ENCODE measurements at places on chromosomes 12 and 14.

DNA sequence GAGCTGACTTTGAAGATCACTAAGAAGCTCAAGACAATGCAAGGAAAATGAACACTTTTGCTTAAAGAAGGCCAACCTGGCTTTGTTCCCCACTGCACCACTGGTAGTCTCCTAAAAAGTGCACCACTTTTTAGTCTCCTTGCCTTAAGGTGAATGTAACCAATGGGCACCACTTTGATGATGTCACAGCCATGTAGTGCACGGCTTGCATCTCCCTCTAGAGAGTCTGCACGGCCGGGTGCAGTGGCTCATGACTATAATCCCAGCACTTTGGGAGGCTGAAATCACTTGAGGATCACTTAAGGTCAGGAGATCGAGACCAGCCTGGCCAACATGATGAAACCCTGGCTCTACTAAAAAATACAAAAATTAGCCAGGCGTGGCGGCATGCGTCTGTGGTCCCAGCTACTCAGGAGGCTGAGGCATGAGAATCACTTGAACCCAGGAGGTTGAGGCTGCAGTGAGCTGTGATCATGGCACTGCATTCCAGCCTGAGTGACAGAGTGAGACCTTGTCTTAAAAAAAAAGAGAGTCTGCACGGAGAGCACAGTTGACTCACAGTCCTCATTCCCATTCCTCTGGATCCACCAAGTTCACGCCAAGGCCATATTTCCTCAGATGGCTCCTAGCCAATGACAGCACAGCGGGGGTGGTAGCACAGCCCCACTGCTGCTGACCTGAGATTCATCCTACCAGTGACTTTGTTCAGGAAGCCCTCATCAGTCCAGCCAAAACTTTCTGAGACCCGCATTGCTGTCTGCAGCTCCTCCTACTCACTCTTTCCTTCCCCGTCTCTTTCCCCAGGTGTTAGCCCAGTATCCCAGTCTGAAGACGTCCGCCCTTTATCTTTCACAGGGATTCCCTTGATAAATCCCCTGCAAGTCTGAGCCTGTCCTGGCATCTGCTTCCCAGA lies 16.5 kb upstream of the IFT81 start:
- DNase-seq, result no peak

DNA sequence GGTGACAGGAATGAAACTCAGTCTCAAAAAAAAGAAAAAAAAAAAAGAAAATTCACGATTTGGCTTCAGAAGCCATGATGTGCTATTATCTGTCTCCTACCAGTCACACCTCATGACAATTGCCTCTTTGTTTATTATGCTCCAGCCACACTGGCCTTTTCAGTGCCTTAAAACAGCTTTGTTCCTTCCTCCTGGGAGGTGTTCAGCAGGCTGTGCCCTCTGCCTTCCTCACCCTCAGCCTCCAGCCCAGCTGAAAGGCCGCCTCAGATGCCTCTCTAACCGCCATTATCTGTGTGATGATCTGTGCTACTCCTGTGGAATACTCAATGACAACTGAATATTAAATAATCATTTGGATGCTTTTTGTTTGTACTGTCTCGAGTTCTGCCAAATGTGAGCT lies 8.6 kb upstream of the ARPC3 start:
- DNase-seq, result no peak

GRCh38 chr14:24785698-24786097 lies 151.7 kb upstream of the GZMB start:
- DNase-seq, result no peak

DNA sequence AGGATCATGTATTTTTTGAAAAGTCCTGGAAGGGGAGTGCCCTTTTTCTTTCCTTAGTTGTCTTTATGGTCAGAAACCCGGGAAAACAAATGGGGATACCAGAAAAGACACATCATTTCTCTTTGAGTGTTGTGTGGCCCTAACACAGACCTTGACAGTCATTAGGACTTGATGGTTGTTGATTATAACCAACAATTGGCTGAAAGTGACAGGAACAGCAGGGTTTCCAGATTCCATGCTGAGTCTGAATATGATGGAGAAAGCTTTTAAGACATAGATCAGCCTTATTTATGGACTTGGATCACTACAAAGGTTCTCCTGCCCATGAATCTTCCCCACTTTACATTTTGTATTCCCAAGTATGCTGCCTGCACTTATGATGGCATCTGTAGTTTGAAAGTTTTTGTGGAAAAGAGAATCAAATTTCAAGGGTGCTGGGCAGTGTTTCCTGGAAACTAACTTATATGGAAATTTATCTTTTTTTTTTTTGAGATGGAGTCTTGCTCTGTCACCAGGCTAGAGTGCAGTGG lies 30.4 kb downstream of the POLR3B start:
- DNase-seq, result no peak

- no peak for DNase-seq
Measured at GRCh38 chr12:92110083-92110640, 35.5 kb downstream of the BTG1 start.

DNA sequence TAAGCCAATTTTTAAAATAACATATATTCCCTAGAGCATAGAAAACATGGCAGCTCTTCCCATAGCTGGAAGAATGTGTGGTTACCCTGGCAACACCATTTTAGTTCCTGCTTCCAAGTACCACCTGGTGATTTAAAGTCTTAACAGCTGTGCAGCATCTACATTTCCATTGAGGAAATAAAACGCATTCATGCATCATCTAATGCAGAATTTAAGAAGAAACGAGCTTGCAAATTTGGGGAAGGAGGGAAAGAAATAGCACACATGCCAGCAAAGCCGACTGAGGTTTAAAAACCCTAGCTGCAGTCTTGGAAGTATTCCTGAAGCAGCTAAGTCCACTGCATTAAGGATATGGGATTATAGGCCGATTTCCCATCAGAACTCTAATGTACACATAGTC lies 22.8 kb upstream of the SLC38A2 start:
- no peak for DNase-seq

DNA sequence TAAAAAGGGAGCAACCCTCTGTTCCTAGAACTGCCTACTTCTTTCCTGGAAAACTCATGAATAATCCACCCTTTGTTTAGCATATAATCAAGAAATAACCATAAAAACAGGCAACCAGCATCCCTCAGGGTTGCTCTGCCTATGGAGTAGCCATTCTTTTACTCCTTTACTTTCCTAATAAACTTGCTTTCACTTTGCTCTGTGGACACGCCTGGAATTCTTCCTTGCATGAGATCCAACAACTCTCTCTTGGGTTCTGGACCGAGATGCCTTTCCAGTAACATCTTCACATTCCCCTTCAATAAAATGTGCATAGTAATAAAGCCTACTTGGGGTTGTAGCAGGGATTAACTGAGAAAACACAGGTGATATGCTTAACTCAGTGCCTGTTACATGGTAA lies 286.4 kb upstream of the AMIGO2 start:
- DNase-seq, result no peak

GRCh38 chr14:33273978-33274377 lies 335.3 kb downstream of the NPAS3 start:
- DNase-seq, result no peak

- DNase-seq, result no peak
Measured at GRCh38 chr12:111605911-111606766, 7.0 kb upstream of the ATXN2 start.

DNA sequence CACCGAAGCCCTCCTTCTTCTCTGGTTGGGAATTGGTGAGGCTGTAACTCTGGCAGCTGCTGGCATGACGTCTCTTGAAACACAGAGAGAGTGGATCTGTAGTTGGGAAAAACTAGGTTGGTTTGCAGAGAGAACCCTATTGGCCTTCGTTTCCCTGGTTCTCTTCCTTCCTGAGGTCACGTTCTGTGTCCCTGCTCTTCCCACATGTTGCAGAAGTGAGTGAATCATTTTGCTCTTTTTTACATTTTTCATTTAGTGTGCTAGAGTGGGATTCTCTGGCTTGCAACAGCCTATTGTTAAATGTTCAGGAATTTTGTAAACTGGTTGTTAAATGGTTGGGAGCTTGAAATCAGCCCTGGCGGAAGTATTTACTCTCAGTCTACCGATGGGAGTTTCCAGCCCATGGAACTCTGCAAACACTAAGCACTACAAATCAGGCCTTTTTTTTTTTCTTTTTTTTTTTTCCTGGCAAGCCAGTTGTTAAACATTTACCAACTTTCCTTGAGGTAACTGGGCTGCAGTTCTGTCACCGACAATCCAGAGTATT lies 26.8 kb upstream of the CKAP4 start:
- no peak for DNase-seq

GRCh38 chr14:72894623-72895378 lies 900 bp upstream of the DPF3 start:
- DNase-seq, result no peak

DNA sequence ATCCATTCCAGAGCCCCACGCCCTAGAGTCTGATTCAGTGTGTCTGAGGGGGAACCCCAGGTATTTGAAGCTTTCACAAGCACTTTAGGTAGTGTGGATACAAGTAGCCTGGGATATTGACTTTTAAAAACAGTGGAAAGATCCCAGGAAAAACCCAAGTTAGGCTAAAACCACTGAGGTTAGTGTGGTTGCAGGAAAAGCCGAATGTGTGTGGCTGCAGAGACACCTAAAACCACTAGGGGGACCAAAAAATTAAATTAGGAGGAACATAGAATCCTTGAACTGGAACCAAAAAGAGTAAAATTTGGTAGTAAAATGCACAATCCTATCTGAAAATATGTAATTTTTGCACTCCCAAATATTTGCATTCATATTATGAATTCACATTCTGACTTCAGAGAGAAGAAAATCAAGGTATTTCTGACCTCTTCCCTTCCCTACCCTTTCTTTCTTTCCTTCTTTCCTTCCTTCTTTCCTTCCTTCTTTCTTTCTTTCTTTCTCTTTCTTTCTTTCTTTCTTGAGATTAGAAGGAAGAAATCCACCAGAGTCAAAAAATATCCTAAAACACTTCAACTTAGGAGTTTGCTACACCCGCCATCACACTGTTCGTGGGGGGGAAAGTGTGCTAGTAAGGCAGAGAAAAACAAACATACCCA lies 37.8 kb downstream of the SLCO1A2 start:
- DNase-seq, result no peak

DNA sequence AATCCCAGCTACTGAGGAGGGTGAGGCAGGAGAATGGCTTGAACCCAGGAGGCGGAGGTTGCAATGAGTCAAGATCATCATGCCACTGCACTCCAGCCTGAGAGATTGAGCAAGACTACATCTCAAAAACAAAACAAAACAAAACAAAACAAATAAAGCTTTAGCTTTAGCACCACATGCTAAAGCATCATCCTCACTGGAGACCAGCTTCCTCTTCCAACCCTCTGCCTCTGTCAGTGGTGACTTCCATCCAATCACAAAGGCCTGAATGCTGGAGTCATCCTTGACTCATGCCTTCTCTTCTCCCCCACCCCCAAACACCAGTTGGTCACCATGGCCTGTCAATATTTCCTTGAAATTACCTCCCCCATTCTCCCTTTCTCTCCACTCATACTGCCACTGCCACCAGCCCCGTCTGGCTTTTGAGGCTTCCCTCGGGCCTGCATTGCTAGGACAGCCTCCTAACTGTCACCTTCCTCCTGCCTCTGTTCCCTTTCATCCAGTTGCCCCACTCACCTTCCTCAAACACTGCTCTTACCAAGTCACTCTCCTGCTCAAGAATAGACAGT lies 1.4 kb downstream of the ZNF385A start:
- DNase-seq, result no peak

- no peak for DNase-seq
Measured at GRCh38 chr14:92677087-92677668, 71.2 kb downstream of the LGMN start.

DNA sequence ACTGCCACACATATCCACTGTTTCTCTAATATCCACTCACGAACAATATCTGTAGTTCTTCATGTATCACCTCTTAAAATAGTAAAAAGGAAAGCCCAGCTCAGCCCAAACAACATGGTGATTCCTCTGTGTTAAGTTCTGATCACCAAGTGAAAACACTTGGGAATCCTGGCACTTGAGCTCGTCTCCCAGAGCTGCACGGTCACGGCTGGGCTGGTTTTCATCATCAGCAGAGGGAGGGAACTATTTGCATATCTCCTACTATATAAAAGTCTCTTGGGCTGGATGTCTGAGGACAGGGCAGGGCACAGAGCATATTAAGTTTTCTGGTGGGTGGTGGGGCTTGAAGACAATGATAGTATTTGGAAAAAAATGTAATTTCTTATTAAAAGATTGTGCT lies 870.6 kb downstream of the TMEM121 start:
- DNase-seq, result no peak

GRCh38 chr12:8958066-8958465 lies 8.6 kb upstream of the M6PR start:
- DNase-seq, result no peak

- DNase-seq, result no peak
Measured at GRCh38 chr12:14999695-15000365, 27.0 kb downstream of the PDE6H start.

DNA sequence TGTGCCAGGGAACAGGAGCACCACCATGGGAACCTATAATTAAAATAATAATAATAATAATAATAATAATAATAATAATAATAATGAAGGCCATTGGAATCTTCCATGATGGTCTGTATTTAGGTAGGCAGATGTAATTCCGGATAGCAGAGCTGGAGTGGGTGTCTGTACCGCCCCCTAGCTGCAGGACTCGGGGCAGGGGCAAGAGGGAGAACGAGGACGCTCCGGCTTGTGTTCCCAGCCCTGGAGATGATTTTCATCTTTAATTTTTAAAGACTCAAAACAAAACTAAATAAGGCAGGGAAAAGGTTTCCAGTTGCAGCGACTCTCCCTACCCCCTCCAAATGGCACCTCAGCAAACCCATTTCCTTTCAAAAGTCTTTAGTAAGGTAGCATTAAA lies 501.1 kb downstream of the VRK1 start:
- no peak for DNase-seq

- no peak for DNase-seq
Measured at GRCh38 chr12:93229494-93230325, 148.0 kb upstream of the NUDT4 start.

GRCh38 chr12:96617178-96617577 lies 127.8 kb downstream of the CFAP54 start:
- DNase-seq, result no peak

DNA sequence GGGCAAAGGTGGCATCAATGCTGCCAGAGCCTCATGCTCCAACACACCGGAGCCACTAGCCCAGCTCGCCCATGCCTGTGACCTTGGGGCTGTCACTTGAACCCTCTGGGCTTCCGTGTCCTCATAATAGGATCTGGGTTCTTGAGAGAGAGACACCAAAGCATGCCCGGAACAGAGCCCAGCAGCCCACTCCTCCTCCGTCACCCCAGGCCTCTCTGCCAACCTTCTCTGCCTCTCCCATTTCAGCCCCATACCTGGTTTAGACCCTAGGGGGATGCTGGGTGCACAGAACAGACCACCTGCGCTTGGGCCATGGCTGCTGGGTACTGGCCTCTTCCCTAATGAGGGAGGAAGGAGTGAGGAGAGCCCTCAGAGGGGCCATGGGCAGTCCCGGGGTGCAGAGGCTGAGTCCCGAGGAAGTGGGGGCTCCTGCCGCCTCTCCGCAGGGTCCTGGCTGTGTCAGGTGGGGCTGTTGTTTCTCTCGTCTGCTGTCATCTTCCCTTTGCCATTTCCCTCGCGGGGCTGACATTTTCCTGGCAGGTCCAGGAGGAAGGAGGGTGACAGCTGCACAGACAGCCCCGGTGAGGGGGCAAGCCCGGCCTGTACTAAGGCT lies 172.4 kb upstream of the RTL1 start:
- peak; percentile 62 for DNase-seq

All from type B pancreatic cell (in vitro differentiated cells).